HuH-7 (cell line): ENCODE measurements at places on chromosomes 1 and 21.
A peak's percentile ranks its signal among the peaks of the same experiment; 100 is the strongest.

DNA sequence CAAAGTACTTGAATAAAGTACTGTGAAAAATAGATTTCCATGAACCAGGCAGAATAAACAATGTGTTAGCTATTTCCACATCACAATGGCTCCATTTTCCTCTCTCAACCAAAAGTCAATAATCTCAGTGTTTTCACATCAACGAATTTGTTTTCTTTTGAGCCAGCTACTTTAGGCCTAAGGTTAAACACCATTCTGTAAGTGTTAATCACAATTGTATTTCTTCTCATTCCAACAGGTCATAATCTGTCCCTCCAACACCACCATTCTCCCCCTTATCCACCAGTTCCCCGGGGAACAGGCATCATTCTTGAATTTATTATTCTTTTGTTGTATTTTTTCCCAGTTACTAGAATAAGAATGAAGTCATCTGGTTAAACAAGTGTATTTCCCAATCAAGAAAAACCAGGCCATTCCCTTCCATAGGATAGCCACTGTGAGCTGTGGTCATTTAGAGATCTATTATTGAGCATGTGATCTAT, 66.2 kb upstream of the PALMD start:
- DNase-seq, result peak; percentile 4

GRCh38 chr1:225631021-225631663, 21.8 kb downstream of the ENAH start:
- DNase-seq, result no peak

DNA sequence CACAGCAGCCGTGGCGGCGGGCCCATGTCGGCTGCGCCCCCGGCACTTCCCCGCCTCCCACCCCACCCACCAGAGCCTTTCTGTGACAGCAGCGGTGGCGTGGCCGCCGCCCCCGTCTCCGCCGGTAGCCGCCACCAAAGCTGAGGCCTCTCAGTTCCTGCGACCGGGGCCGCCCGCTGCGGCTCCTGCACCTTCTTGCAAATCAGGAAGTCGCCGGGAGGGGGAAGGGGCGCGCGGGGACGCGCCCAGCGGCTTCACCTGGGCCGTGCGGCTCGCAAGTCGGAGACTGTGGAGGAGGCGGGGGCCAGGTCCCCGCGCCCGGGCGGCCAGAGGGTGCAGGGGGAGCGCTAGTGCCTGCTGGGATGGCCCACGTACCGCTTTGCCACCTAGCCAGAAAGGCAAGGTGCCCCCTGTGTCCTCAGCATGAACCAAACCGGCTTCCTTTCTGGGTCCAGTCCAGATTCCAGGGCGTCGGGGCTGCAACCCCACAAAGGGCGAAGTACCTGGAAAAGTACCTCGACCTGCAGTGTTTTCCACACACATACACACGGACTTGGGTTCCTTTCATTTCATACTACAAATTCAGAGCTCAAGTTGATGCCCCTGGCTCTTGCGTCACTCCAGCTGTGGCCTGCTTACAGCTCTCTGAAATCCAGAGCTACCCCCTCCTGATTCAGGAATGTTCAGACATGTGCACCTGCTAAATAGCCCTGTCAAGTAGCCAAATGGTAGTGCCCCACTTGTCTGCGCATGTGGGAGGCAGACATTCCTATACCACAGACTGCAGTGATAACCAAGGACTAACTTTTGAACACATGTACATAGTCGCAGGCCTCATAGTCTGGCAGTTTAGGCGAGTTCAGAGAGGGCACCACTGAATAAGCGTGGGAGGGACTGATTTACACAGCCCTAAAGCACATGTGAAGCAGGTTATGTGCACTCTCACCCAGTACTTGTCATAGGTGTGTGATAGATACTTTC, at the start of gene DENND1B:
DENND1B (minus strand) TSS at position 199 of the 981 bp plus-strand sequence. CDS start 325 bp downstream, outside the sequence.
- peak; percentile 51 for DNase-seq

GRCh38 chr1:98702976-98703375, 41.5 kb downstream of the SNX7 start:
- DNase-seq, result no peak

- no peak for DNase-seq
Measured at GRCh38 chr1:204650911-204651570, 34.5 kb downstream of the LRRN2 start.

DNA sequence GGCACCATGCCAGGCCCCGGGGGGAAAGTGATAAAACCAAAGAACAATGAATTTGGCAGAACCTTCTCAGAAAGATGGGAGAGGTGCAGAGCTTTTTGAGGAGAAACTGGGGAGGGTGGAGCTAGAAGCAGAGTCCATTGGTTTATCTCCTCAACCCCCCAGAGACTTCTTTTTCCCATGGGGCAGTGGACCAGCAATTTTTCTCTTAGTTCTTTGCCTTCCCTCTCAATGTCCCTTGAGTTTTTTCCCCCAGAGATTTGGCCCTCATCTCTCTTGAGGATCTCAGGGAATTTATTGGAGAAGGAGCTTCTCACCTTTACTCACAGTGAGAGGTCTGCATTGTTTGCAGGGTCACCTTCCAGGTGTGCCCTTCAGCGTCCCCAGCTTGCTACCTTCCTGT, 5.3 kb upstream of the ARHGEF11 start:
- no peak for DNase-seq

- DNase-seq, result no peak
Measured at GRCh38 chr1:118866330-118866729, 121.8 kb downstream of the TBX15 start.

DNA sequence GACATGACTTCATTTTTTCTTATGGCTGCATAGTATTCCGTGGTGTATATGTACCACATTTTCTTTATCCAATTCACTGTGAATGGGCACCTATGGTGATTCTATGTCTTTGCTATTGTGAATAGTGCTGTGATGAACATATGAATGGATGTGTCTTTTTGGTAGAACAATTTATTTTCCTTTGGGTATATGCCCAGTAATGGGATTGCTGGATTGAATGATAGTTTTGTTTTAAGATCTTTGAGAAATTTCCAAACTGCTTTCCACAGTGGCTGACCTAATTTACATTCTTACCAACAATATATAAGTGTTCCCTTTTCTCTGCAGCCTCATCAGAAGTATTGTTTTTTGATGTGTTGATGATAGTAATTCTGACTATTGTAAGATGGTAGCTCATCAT, 361.7 kb upstream of the SGIP1 start:
- DNase-seq, result no peak

DNA sequence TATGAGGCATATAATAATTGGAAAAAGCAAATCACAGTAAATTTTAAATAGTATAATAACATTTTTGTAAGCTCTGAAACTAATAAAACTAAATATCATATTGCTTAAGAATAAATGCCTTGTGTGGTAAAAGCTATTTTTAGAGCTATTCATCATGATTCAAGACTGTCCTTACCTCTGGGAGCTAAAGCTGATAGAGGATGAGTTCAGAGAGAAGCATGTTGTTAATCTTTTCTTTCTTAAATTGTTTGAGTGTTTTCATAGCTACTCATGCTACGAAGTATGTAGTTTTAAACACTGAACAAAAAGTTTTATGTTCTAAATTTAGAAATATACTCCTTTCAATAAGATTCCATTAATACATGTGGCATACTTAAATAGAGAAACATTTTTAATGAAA, 30.5 kb downstream of the IFI16 start:
- no peak for DNase-seq

DNA sequence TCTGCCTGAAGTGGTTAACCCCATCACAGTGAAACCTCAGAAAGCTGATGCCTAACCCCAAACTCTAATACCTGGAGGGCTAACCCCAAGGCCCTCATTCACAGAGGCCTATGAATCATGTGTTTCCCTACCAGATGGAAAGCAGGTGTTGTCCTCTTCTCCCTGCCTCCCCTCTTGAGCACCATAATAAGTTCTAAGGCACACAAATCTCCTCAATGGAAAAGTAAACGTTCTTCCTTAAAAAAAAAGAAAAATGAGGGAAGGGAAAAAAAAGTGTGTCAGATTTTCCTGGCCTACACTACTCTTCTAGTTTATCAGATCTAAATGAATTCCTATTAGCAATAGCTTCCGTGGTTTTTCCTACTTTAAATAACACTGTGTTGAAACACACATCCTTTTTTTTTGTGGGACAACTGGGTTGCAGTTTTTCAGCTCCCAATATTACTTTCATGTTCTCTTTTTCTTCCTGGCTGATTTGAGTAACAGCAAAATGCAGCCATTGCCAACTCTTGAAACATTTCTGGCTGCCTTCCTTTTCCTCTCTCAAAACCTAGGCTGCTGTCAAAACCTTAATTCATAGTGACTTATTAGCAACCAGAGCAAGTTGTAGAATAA, 43.2 kb downstream of the SLC44A3 start:
- DNase-seq, result no peak

DNA sequence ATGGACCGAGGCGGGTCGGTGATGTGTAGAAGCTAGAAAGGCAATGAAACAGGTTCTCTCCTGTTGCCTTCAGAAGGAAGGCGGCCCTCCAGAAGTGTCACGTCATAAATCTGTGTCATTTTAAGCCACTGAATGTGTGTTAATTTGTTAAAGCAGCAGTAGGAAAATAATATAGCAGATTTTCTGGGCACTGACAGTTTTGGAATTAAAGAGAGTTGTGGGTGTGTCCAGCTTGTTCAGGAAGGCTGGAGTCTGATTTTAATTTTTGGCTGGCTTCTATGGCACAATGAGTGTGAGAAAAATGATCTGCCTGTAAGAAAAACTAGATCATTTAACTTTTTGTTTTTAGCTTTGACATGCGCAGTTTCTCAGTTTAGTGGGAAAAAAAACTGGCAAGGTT, 177.3 kb downstream of the EDEM3 start:
- DNase-seq, result no peak

GRCh38 chr1:109793486-109794318, 30.0 kb upstream of the EPS8L3 start:
- DNase-seq, result no peak

GRCh38 chr1:234199476-234200127, 173.7 kb upstream of the COA6 start:
- DNase-seq, result no peak

DNA sequence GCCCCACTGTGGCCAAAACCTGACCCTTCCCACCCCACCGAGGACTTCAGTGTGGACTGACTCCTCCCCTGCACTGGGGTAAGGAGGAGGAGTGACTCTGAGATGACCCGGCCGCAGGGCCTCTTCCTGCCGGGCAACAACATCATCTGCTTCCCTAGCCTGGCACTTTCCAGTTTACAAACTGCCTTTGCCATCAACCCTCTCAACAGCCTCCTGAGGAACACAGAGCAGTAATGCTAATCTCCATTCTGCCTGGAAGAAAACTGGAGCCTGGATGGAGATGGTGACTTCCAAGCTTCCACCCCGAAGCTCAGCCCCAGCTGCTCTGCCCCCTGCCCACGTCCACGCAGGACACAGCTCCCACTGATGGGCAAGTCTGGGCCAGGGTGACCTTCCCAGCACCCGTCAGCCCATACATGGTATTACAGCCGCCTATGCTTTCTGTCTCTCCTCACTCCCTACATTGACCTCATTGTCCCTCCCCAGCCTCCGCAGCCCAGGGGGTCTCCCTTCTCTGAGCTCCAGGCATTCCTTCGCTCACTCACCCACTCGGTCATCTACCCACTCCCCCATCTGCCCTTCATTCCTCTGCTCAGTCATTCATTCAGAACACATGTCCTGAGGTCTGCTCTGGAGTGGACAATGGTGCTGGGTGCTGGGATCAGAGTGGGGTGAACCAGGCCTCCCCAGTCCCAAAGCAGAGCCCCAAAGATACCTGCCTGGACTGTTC, 34.2 kb downstream of the RAP1GAP start:
- no peak for DNase-seq

DNA sequence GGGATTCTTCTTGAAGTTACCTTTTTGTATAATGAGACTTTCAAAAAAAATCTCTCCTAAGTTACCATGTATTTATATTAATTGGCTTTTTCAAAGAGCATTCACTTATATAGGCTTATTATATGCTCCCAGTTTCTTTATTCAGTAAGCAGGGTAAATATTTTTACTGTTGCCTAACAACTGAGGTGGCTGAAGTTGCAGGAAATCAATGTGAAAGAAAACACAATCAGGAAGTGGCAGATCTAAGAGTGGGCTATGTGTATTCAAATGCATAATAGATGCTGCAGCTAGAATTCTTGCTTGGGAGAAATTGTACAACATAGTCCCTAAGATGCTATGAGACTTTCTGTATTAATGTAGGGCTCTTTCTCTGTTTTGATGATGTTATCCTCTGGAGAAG, 606.9 kb downstream of the NUF2 start:
- no peak for DNase-seq

DNA sequence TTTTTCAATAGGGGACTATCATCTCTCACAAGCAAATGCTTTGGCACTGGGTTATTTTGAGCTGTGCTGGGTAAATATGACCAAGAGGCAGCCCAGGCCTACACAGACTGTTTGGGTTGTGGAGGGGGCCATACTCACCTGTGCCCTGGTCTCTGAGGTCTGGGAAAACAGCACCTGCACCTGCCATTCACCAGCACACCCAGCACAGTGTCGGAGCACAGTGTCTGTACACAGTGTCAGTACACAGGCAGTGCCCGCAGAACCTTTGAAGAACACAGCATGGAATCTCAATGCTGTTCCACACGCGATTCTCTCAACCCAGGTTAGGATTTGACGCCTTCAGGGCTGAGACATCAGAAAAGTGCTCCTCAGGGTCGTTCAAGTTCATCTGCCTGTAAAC, 35.0 kb upstream of the FAM89A start:
- DNase-seq, result no peak

DNA sequence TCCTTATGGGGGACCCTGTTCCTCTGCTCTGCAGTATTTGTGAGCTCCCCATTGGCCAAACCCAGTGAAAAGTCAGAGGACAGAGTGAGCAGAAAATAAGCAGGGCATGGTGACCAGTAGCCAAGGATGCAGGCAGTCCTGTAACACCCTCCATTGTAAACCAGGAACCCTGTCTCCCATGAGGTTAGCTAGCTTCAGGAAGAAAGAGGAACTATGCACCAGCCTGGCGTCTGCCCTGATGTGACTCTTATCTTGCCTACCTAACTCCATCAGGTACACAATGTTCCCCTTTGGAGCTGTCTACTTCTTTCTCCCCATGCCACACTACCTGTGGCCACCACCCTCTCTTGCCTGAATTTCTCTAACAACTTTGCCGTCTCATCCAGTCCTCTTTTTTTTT, 119.2 kb downstream of the LRIG2 start:
- no peak for DNase-seq

GRCh38 chr1:17400725-17401341, 28.8 kb downstream of the PADI6 start:
- DNase-seq, result no peak

- no peak for DNase-seq
Measured at GRCh38 chr21:16592381-16592780, 862.6 kb downstream of the USP25 start.

- DNase-seq, result peak; percentile 98
Measured at GRCh38 chr1:2199042-2199810, 4.7 kb upstream of the FAAP20 start.
